ENCODE measurements at places on chromosomes 5 and 9.

DNA sequence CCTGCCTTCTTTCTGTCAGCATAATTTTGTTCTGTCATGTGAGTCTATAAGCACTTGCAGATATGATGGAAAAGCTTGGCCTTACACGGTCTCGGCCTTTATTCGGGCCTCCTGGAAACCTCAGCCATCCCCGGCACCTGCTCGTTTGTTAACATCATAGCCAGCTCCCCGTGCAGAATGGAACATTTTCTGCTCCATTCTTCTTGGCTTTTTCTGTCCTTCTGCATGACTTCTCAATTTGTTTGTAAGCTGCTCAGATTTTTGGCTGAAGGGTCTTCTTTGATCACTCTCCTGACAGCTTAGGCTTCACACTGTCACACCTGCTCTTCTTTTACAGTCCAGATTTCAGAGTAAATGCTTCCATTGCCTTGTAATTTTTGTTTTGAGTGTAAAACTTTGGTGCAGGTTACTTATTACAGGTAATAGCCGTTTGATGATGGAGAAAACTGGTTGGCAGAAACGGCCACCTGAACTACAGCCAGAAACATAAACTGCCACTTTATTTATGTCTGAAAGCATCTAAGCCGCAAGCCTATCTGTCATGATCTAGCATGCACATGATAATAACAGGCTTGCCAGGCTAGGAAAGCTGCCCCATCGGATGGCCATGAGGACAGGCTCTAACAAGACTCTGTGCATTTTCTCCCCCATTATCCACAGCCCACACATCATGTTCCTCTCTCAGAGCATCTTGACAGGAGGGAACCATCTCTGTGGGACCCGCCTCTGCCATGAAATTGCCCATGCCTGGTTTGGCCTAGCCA is 197.0 kb downstream of the AOPEP start:
- DNase-seq = no peak

DNA sequence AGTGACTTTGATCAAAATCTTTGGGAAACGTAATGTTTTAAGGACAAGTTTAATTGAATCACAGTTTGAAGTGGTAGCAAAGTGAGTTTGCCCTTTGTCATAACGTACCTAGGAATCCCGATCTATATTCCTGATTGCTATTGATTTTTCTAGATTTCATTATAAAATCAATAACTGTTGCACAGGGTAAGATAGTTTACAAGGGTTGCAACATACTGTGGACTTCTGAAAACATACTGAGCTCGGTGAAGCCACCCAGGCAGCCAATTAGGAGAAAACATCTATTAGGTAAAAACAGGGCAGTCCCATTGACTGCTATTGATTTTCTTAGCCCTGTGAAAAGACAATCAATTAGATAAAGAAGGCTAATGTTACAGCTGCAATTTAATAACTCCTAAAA is 659.9 kb downstream of the ISL1 start:
- DNase-seq = no peak

- no peak for DNase-seq
Measured at GRCh38 chr5:39648848-39649227, 224.1 kb upstream of the DAB2 start.

DNA sequence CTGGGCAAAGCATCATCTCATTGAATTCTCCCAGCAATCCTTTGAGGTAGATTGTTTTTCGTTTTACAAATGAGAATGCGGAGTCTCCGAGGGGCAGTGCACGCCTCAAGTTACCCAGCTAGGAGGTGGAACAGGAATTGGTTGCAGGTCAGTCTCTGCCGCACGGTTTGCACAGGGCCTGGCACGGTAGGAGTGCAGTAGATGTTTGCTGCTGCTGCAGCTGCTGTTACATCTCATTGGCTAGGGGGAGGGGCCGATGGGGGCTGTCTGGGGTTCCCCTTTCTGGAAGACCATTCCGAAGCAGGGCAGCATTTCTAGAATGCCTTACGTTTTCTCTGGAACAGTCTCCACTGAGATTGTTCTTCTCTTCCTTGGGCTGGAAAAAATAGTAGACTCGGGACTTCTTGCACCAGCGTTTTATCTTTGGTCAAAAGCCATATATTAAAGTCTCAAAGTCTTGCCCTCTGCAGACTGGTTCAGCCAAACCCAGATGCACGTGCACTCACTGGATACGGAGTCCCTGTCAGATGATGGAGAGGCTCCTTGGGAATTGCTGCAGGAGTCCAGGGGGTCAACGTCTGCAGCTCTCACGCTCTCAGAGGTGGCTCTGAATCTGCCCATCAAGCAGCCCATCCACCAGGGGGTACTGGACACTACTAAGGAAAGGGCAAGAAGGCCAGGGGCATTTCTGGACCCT is 1.2 kb downstream of the USP20 start:
- DNase-seq = no peak

DNA sequence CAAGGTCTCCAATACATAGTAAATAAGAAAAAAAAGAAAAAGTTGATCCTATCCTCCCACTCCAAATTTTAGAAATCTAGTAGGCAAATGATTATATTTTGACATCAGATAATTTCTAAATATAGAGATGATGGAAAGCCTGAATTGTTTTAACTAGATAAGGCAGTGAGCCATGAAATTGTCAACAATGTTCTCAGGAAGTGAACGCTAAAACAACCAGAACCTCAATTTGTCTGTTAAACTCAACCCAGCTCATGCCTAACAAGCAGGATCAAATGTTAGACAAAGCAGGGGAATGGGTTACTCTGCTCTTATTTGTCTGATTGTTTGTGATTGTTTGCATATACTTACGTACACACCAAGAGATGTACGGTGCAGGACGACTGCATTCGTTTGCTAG is 49.2 kb downstream of the ESM1 start:
- DNase-seq = no peak

DNA sequence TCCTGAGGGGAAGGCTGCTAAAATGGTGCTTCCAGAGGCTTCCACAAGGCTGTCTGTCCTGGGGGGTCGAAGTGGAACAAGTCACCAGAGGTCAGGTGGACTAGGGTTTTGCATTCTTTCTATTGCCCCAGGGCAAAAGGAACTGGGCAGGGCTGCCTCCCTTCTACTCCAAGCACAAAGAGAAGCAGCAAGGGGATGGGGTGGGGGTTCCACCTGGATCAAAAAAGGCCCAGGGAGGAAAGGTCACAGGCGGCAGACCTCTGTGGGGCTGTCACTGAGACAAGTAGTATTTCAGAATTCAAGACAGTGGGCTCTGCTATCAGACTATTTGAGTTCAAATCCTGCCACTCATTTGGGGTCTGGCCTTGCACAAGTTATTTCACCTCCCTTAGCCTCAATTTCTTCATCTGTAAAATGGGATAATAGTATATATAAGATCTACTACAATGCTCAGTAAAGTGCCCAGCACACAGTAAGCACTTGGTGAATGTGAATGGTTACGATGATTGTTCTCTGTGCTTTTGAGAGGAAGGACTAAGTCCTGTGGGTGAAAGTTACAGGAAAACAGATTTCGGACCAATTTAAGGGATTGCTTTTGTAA is 1.9 kb upstream of the ARSI start:
- DNase-seq = no peak

DNA sequence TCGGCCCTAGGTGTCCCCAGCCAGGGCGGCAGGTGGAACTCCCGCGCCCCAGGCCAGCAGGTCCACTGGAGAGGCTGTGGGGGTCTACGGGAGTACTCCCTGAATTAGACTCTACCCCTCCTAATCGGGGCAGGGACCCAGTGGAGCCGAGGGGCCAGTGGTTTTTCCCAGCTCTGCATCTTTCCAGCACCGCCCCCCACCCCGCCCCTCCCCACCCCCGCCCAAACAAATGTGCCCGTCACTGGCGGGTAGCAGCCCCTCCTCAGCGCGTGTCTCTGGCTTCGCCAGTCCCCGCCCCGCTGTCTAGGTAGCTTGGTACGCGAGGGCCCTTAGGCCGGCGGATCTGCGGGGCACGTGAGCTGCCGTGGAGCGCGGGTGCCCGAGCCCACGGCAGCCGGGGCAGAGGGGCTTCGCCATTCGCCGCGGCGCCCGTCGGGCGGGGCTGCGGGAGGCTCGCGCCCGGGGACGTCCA is 7.0 kb downstream of the UNC5A start:
- DNase-seq = no peak

- no peak for DNase-seq
Measured at GRCh38 chr9:114719290-114719689, 37.3 kb upstream of the TEX48 start.

- no peak for DNase-seq
Measured at GRCh38 chr5:124902097-124902821, 155.8 kb upstream of the ZNF608 start.

Data from amygdala (tissue), 56 donors.